ENCODE measurements at places on chromosomes 3 and 15.

DNA sequence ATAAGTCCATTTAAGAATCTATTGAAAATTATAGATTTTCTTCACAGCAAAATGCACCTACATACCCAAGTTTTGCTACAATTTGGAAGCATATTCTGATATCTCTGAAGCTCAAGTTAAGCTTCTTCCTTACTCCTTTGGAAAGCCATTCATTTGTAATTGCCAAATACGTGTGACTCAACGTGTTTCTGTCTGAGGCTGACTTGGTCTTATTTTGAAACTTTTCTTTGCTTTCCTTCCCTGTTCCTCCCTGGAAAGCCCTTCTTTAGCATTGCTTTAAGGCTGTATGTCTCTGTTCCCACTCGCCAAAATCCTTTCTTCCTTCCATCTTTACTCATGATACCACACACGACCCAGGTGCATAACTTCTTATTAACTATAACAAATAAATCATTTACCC is 232.0 kb downstream of the ZBBX start:
- DNase-seq, result no peak

GRCh38 chr15:83565553-83566159 is 88.3 kb upstream of the ADAMTSL3 start:
- no peak for DNase-seq

- DNase-seq, result no peak
These were observed 1.4 kb upstream of the TRIM69 start for GRCh38 chr15:44734839-44735481.

DNA sequence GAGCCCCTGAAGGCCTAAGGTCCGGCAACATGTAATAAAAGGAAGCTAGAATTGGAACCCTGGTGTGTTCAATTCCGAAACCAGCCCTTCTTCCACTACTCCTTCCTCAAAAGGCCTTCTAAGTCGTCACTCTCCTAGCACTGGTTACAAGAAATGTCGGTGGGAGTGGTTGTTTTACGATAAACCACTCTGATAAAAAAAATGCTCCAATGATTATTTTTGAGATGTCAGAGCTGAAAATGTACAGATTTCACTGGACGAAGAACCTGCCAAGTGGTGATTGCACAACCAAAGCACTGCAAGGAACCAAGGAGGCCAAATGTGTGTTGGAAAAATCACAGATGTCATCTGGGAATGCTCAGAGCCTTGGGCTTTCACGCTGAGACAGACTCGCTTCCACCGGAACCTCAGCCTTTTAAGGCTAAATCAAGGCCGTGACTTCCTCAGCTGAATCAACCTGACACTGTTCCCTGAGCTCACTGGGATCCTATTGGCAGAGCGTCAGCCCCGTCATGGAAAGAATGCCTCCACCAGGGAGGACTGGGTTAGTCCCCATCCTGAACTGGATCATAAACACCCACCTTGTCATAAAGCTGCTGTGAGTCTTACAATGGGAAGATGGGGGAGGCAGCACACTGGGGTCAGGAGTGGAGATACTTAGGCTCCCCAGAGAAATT is 108.1 kb upstream of the THBS1 start:
- no peak for DNase-seq

- no peak for DNase-seq
These were observed 3.6 kb downstream of the RAD18 start for GRCh38 chr3:8959668-8960067.

Measured in NCI-H187 (cell line).